ENCODE measurements at places on chromosomes 5 and 9. TPM values are rescaled to one million over a fixed set of nuclear protein-coding genes. Genes with fewer than 3 reads are reported as not detected.

DNA sequence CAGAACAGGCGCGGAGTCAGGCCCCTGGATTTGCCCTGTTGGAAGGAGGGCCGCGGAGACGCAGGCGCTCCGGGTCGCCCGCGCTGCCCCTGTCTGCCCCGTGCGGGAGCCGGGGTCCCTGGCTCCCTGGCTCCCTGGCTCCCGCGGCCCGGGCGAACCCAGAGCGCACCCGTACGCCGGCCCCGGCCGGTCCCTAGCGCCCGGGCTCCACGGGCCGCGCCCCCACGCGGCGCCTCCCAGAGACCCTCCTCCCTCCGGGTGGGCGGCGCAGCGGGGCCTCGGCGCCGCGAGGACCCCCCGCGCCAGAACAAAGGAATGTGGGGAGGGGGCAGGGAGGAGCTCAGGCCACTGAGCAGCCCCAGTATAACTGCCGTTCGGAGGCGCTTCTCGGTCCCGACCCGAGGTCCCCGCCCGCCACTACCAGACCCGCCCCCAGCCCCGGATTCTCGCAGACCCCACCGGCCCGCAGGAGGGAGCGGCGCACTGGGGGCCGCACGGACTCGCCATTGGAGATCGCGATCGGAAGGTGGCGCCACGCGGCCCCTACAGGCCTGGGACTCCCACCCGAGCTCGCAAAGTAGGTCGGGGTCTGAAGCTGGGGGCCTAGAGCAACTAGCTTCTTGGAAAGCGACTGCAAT is 2.4 kb downstream of the NFIL3 start:
- no peak for DNase-seq

DNA sequence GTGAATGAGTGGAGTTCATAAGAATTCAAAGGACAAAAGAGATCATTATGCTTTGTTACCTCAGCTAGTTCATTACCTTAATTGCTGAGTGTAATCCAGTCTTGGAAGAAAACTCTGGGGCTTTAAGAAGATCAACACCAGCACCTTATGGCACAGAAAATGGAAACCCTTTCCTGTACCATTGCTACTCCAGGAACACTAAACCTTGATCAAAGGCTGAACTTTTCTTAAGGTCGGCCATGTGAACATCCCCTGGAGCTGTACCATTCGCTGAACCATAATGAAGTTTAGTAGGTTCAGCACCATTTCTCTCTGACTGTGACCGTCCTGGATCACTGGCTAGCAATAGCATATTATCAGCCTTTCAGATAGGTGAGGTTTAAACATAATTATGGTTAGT is 97.4 kb downstream of the PBX3 start:
- DNase-seq, result no peak

GRCh38 chr5:859391-859790 is 8.6 kb upstream of the ZDHHC11 start:
- DNase-seq, result no peak

DNA sequence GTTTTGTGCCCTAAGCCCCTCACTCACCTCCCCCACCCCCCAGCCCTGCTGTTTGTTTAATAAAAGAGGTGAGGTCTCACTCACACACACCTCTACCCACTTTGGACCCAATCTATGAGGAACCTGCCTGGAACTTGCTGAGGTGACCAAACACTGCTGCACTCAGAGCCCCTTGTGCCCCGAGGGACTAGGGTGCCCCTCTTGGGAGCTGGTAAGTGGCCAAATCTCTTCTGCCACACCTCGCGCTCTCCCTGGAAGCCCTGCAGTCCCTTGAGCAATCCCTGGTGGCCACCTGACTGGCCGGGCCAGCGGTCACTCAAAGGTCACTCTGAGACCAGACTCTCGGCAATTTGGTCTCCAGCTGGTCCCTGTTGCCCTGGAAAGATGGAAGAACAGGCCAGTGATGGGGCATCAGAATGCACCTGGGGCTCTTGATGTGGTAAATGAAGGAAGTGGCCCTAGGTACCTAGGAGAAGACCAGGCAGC is 157.2 kb downstream of the MED10 start:
- DNase-seq, result no peak

GRCh38 chr9:130421802-130422276 is 22.9 kb upstream of the ASS1 start:
- no peak for DNase-seq

GRCh38 chr9:125549465-125549871 is 157.5 kb downstream of the MAPKAP1 start:
- no peak for DNase-seq

DNA sequence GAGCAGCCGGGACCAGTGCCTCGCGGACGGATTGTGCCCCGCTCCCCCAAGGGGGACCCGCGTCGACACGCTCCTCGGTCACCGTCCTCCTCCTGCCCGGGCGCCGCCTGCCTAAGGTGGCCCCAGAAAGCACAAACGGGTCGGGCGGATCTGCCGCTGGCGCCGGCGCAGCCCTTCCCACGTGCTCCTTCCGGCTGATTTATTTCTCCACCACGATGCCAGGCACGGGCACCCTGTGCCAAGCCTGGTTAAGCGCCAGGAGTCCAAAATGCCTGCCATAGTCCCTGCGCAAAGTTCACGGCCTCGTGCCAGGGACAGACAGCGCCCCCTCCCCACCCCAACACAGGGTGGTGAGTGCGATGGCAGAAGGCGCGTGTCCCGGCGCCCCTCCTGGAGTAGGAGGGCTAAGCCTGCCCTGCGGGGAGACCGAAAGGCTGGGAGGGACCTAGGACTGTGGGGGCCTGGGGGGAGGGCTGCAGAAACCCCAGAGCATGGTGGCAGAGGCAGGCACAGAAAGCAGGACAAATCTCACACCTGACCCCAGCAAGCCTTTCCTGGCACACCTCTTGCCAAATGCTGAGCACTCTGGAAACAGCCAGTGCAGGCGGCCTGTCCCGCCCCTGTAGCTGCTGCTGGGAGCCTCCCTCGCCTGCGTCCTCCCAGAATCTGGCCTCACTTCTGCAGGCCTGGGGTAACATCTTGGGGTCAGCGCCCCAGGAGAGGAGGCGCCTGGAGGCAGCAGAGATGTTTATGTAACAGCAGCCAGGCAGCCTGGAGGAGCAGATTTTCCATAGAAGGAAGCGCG is 1.1 kb upstream of the NOTCH1 start:
- peak; percentile 37 for DNase-seq

- no peak for DNase-seq
Measured at GRCh38 chr5:142918959-142919635, 148.9 kb downstream of the ARHGAP26 start.

DNA sequence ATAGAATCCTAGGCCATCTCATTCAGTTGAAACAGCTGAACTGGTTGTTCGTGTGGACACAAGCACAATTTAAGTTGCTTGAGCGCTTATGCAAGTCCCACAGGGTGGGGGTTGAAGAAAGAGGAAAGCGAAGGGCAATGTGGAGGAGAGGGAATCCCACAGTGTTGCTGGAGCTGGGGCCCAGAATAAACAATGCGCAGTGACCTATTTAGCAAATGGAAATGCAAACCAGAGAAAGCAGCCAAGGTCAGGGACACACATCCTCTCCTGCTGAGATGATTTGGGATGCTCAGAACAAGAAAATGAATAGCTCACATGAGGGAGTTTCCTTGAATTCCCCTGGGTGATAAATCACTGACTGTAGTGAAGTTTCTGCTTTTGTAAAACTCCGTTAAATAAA is 838.3 kb downstream of the TLE4 start:
- no peak for DNase-seq

GRCh38 chr5:9222054-9222976 is 323.6 kb downstream of the SEMA5A start:
- DNase-seq, result no peak

GRCh38 chr5:140576776-140577201 is 12.2 kb downstream of the SLC35A4 start:
- DNase-seq, result no peak

DNA sequence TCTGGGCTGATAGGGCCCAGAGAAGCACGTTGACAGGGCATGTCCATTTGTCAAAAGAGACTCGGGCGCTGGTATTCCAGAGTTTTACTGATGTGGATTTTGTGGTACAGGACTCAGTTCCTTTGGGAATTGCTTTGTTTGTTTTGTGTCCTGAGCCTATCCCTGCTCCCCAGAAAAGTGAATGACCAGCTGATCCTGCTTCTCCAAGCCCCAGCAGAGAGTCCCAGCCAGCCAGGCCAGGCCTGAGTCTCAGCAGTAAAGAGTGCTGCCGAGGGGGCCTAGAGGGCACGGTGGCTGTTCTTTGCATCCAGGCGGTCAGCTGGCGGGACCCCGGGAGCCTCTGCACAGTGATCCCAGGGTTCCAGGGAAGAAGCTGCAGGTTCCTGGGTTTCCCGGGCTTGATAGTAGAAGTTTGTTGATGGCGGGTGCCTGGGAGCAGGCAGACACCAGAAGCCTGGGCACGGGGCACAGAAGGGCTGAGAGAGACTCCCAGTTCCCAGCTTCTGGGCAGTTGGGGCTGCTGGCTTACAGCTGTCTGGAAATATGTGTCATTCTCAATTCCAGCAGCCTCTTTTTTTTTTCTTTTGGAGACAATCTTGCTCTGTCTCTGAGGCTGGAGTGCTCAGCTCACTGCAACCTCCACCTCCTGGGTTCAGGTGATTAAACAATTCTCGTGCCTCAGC is 8.7 kb downstream of the PRDM12 start:
- DNase-seq, result no peak

GRCh38 chr5:127577458-127577857 is 60.0 kb downstream of the PRRC1 start:
- no peak for DNase-seq

GRCh38 chr5:179139936-179140235 is 79.7 kb downstream of the ZNF354C start:
- DNase-seq, result no peak

GRCh38 chr9:18457510-18457909 is 16.4 kb upstream of the ADAMTSL1 start:
- DNase-seq, result no peak

- DNase-seq, result no peak
Measured at GRCh38 chr9:86246752-86247161, 12.7 kb downstream of the C9orf153 start.

- no peak for DNase-seq
Measured at GRCh38 chr5:1698589-1699316, 100.9 kb downstream of the MRPL36 start.

GRCh38 chr9:80794197-80794596 is 895.1 kb downstream of the TLE1 start:
- DNase-seq, result no peak

DNA sequence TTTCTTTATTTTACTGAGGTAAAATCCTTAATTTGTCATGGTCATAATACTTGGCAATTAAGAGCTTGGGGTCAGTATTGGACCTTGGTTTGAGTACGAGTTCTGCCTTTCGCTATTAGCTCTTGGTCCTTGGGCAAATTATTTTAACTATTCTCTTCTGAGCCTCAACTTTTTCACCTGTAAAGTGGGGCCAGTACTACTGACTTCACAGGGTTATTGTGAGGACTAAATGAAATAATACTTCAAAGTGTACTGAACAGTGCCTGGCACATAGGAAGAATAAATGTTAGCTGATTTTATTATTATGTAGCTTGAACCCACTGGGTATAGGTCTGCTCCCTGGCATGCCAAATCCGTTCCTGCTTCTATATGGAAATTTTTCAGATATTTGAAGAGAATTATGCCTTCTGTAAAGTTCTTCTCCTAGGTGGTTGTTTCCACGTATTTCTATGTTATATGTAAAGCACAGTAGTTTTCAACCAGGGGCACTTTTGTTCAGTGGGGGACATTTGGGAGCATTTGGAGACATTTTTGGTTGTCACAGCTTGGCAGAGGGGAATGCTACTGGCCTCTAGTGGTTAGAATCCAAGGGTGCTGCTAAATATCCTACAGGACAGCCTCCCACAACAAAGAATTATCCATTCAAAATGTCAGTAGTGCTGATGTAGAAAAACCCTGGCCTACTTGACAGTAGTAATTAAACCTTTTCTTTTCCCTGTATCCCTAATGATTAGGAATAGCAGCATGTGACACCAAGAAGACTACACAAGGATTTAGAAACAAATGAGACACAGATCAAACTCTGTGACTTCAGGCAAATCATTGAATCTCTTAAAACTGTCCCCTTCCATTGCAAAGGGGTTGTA is 4.5 kb downstream of the RCL1 start:
- no peak for DNase-seq

DNA sequence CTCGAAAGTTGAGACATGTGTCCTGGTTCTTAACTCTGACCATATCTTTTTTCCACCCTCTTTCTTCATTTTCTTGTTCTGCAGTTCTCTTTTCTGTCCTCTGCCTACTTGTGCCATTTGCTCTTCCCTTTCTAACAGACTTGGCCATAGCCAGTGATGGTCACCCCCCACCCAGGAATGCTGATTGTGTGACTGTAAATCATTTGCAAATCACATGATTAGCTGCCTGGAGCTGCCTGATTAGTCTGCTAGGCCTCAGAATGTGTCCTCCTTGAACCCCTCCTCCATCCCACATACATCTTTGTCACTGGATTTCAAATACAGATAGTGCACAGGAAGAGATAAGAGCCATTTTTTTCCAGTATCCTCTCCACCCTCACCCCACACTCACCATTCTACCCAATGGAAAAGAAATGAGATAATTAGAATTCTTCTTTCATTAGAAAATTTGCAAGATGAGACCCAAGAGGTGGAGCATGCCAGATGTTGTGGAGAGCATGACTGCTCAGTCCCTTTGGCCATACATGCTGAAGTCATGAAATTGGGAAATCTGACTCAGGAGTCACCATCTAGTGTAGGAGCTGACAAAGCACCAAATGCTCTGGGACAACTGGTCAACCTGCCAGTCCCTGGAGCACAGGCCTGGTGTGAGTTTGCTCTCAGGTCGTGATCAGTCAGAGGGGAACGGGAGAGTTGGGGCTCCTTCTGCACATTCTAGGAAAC is 538.2 kb downstream of the CCDC171 start:
- DNase-seq, result no peak

The RASGRF2 gene
- total RNA-seq, result 32.3 TPM

The PFDN1 gene
- 35.2 TPM for total RNA-seq

The BHMT2 gene
- total RNA-seq, result not detected

The ZBTB34 gene
- total RNA-seq, result 5.0 TPM

The BTNL3 gene
- total RNA-seq, result not detected

The SCGB3A2 gene
- total RNA-seq, result not detected

The SHROOM1 gene
- total RNA-seq, result not detected

The NUTM2F gene
- not detected for total RNA-seq

The PLPP7 gene
- total RNA-seq, result not detected

The CDX1 gene
- total RNA-seq, result not detected

The RNF180 gene
- total RNA-seq, result not detected
